AG10803 (cell line): ENCODE measurements at places on chromosomes 16 and 17.

DNA sequence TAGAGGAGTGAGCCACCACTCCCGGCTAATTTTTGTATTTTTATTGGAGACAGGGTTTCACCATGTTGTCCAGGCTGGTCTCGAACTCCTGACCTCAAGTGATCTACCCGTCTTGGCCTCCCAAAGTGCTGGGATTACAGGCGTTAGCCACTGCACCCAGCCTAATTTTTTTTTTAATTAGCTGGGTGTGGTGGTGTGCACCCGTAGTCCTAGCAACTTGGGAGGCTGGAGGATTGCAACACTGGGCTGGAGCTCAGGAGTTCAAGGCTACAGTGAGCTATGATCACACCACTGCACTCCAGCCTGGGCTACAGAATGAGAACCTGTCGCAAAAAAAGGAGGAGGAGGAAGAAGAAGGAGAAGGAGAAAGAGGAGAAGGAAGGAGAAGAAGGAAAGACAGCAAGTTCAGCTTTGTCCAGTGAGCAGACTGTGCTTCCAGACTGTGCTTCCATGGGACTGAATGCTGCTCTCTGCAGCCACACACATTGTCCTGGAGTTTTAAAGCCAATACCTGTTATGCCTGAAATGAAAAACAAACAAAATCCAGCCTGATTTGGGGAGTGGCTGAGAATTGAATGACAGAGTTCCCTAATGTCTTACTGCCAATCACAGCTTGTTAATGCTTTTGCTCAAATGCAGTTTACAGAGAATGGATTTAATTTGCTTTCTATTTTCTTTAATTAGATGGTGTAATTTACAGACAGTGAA is 2.8 kb upstream of the TNFRSF13B start:
- DNase-seq: no peak

DNA sequence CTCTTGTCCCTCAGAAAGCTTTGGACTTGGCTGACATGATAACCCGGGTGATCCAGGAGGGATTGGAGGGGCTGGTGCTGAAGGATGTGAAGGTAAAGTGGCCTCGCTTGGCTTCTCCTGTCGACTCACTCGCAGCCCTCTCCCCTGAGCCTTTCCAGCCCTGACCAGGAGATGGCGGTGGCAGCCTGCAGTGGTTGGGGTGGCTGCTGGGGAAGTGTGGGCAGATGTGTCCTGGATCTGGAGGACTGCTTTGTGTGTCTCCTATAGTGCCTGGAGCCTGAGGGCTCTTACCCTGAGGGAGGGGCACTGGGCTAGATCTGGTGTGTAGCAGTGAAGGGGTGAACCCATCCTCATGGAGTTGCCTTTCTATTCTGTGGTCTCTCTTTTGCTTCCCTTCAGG is 17.9 kb downstream of the LIG3 start:
- DNase-seq: peak; percentile 63

- DNase-seq: peak; percentile 87
Measured at GRCh38 chr16:51151435-51151960, 428 bp upstream of the SALL1 start.

DNA sequence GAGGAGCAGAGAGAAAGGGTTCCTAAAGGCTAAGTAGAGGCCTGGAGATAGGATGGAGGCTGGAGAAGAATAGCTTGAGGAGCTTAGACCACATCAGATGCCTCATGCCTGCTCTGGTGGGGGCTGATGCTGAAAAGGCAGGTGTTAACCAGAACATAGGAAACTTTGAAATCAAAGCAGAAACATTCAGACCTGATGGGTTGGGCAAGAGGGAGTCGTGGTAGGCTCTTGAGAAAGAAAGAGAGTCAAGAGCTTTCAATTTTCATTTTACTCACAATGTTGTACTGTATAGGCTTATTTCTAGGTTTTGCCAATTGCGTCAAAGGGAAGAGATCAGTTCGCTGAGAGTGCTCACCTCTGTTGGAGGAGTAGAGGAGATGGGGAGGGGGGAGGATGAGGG is 406.6 kb upstream of the SALL1 start:
- DNase-seq: no peak

GRCh38 chr17:74303305-74303704 is 22.7 kb upstream of the KIF19 start:
- DNase-seq: no peak

- DNase-seq: no peak
Measured at GRCh38 chr16:89600956-89601355, 12.5 kb upstream of the DPEP1 start.
